ENCODE measurements at places on chromosomes 3 and 15.
A peak's percentile ranks its signal among the peaks of the same experiment; 100 is the strongest.

DNA sequence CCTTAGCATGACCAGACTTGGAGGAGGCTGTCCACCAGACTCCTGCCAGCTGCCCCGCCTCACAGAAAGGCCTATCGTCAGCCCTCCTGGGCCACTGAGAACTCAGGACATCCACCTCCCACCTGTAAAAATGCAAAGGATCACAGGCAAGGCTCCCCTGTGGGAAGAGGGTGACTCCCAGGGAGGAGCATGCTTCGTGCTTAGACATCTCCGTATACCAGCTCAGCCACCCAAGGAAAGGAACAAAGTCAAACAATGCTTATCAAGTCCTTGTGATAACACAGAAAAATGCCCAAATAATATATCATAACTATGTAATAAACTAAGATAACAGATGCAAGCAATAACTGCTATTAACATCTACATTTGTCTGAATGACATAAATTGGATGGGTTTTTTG, 4.2 kb downstream of the RMDN3 start:
- DNase-seq: no peak

GRCh38 chr3:32937331-32937730, 14.1 kb upstream of the CCR4 start:
- DNase-seq: no peak

DNA sequence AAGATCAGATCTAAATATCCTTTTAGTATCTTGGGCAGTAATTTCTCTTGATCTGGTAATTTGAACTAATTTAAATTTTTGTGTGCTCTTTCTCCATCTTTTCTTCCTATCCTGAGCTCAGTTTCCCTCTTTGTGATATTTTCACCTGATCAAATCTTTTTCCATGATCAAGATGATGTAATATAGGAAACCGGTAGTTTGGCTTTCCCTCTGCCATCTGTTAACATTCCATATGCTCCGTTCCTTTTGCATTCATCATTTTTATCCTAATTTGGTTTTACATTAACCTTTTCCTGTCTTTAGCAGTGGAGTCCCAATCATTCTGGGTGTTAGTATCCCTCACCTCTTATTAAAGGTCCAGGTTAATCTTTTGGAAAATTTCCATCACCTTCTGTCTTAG, 5.9 kb upstream of the ABHD6 start:
- DNase-seq: no peak

DNA sequence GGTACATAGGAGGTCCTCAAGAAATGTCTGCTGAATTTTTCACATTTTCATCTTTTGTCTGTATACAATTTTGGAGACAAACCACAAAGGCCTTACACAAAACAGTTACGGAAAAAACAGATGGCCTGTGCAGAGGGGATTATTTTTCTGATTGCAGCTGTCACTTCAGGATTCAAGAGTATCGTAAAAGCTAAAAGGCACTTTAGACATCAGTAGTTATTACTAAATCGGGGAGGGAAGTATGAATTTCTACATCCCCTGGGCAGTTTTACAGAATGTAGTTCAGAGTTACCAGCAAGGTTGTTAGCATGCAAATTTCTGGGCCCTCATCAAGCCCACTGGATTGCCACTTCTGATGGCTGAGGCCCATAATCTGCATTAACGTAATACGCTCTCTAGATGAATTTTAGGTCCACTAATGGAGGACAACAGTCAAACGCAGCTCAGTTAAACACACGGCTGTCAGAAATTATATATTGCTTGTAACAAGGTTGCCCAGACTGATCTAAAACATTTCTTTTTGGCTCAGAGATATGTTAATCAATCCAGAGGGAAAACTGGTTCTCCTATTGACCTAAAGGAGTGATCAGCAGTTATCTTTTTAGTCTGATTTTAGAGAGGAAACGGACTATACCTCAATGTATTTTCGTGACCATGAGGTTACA, 1.1 kb downstream of the RIOX2 start:
- peak; percentile 21 for DNase-seq

DNA sequence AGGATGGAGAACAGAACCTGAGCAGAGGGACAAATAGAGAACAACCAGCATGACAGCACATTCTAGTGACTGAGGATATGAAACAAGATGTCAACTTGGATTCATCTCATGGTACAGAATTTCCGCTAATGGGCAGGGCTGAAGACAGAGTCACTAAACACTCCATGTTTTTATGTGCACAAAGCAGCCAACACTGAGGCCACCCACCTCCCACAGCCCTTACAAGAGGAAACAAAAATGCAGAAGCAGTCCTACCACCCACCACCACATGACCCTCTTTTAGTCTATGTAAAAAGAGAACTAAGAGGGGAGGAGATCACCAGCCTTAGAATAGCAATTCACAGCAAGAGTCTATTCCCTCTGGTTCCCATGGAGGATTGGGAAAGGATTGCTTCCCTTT, 131.4 kb upstream of the UBE2E2 start:
- DNase-seq: peak; percentile 38

DNA sequence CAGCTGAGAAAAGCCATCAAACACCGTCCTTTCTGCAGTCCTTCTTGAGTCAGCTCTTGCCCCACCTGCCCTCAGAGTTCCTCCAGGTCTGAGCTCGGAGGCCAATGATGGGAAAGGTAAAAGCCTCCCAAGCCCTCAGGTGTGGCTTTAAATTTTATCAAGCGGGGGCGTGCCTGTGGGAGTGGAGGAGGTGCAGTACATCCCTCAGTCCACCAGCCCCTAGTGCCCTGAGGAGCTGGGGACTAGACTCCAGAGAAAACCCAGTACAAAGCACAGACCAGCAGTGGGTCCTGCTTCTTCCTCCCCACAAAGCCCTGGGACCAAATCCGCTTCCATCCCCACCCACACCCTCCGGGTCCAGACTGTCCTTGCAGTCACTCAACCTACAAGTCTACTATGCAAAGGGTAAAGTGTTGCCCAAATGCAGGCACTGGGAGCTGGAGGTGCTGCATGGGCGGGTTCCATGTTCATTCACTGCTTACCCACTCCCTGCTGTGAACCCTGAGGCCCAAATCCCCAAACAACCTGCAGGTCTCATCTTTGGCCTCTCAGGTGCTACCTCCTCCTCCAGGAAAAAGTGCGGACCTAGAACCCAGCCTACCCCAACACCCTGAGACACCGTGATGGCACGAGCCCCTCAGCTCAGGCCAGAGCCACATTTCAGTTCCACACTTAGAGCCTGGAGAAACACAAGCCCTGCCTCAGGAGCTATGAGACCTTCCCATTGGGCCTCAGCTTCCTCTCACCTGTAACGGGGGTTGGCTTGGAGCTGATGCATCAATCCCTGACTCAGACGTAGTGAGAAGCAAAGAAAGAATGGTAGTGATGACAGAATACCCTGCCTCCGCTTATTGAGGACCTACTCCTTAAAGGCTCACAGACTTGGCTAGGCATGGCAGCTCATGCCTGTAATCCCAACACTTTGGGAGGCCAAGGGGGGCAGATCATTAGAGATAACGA, 2.4 kb downstream of the PFKFB4 start:
- DNase-seq: no peak

Data from GM12865 (cell line).